ENCODE measurements at places on chromosomes 2 and 18. TPM values are rescaled to one million over a fixed set of nuclear protein-coding genes. Genes with fewer than 3 reads are reported as not detected.

The NYAP2 gene
- 4.8 TPM for total RNA-seq

The ANAPC1 gene
- total RNA-seq: 59.3 TPM

- ATAC-seq: no peak
Measured at GRCh38 chr2:230723363-230723762, 10.7 kb downstream of the CAB39 start.

The XIRP2 gene
- 0.09 TPM for total RNA-seq

The ASAP2 gene
- total RNA-seq: 23.7 TPM

DNA sequence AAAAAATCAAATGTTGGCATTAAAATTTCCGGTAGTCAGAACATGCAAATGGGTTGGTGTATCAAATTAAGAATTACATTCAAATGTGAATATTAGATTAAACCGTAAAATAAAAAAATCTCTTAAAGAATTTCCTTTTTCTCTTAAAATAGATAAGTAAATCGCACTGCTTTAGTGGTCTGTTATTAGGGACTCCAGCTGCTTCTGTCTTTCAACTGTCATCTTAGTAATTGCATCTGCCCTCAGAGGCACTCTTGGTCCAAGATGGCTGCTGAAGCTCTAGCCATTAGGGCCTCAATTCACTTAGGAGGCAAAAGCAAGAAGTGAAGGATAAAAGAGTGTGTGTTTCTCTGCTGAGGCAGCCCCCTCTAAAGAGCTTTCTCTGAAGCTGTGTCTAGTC is 132.4 kb downstream of the MGAT5 start:
- no peak for ATAC-seq

The ALPI gene
- total RNA-seq: 0.10 TPM

GRCh38 chr2:204750389-204750788 is 205.1 kb downstream of the PARD3B start:
- no peak for ATAC-seq

DNA sequence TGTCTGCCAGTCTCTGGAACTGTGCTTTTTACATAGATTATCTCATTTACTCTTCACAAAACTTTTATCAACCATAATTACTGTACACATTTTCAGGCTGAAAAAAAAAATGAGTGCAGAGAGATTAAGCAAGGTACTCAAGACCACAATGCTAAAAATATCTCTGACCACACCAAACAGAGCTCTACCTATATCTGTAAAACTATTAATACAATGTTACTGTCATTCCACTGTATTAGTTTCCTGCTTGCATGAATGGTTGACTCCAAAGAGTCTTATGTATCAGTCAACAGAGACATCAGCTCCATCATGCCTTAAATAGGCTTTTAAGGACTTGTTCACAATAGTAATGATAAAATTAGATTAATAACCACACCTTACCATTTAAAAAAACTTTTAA is 134.7 kb upstream of the CCDC150 start:
- no peak for ATAC-seq

DNA sequence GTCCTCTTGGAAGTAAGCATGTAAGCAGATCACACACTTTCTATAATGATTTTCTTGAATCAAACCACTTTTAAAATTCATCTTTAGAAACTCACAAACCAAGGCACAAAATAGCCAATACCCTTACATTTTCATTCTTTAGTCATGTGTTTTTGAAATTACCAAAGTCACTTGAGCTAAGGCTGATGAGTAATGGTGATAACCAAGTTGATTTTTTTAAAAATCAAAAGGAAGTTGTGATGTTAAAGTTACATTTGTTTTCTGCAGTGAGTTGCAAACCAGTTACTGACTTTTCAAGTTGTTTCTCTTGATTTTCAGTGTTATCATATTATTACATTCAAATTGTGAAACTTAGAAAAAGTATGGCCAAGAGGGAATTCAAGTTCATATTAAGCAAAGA is 21.5 kb upstream of the IL18RAP start:
- ATAC-seq: peak; percentile 29

The ZNF397 gene
- total RNA-seq: 24.1 TPM

DNA sequence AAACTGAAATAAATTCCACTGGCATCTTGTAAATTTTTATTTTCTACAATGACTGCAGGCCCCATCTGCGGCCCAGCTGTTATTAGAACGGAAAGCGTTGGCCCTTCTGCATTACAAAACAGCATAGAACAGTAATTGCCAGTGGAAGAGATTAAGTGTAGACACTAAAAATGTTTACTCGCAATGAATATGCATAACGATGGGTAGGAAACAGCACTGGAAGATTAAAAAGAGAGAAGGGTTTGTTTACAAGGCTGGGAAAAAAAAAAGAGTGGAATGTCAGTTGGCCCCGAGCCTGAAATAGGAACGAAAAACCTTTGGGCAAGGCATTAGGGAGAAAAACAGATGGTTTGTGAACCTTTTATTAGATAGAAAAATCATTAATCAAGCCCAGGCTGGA is 275.9 kb upstream of the TCF4 start:
- ATAC-seq: peak; percentile 45

The TNFAIP6 gene
- 11.2 TPM for total RNA-seq

The RAB17 gene
- total RNA-seq: 0.08 TPM

The KRTCAP3 gene
- total RNA-seq: 3.4 TPM

DNA sequence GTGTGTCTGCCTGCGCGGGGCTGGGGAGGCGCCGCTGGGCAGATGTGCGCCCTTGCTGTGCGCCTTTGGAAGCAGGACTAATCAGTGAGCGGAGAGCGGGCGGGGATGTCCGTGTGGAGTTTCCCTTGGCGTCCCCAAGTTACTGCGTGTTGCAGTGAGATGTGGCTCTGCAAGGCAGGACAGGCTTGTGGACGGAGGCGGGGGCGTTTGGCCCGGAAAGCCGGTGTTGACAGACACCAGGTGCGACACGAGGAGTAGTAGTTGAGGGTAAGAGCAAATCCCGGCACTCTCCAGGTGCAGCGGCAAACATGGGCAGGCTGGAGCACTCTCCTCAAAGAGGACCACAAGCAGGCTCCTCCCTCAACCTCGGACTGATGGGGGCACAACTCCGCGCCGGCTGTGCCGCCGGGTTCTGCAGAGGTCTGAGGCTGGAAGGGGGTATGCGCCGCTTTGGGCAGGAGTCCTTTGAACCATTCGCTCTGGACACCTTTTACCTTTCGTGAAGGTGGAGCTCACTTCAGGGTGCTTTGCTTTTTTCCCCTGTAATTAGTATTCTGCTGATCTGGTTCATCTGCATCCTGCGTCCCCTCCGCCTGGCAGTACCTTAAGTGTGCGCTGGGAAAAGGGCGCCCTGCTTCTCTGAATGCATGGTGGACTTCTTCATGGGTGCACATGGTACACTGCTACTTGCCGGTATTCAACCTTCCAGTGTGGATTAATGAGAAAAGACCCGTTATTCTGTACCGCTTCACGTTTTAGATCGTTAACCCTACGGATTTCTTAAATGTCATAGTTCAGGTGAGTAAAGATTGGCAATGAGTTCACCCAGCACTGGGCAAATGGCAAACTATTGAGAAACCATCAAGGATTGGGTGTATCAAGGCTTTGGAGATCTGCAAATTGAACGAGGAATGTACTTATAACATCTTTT is 608 bp downstream of the CDH7 start:
- ATAC-seq: peak; percentile 52

DNA sequence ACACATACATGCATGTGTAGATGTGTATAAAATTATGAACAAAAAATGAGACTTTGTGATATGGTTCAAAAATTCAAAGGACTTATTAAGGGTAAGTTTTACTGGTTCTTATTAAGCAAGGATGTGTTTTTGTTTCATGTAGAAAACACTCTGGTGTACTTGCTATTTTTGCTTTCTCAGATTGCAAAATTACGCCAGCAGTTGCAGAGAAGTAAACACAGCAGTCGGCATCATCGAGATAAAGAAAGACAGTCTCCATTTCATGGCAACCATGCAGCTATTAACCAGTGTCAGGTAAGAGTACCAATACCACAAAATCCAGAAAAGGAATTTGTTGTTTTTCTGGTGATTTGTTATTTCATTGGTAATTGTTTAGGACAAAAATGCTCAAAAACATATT is 91.3 kb downstream of the FAM117B start:
- no peak for ATAC-seq

DNA sequence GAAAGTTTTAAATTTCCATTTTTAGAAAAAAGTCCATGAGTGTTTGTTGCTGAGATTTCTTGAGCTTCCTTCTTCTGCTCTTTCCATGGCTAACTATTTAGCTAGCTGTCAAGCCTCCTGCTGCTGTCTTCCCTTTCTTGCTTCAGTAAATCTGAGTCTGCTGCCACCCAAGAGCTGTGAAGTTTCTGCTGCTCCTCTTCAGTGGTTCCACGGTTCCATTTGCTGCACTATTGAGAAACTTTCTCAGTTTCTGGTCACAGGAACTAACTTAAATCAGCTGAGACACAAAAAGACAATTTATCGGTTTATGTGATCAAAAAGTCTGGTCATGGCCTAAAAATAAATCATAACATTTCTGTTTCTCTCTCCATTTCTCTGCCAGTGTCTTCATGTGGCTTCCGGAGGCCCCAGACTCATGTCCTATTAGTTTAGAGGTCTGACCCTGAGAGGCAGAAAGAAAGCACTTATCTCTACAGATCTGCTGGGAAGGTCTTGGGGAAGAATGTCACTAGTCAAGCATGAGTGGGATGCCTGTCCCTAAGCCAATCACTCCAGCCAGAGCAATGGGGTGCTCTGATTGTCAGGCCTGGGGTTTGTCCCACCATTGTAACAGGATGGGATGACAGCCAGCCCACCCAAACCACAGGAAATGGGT is 73.0 kb upstream of the ARL4C start:
- ATAC-seq: no peak

- ATAC-seq: no peak
Measured at GRCh38 chr2:9347411-9347881, 75.9 kb downstream of the ITGB1BP1 start.

The SPOPL gene
- total RNA-seq: 12.9 TPM

GRCh38 chr18:65468881-65469280 is 281.9 kb upstream of the CDH7 start:
- ATAC-seq: no peak

The GALNT14 gene
- total RNA-seq: 1.5 TPM

GRCh38 chr18:74139888-74140287 is 7.7 kb downstream of the FBXO15 start:
- no peak for ATAC-seq

GRCh38 chr2:238790833-238791230 is 57.1 kb upstream of the TWIST2 start:
- peak; percentile 35 for ATAC-seq

DNA sequence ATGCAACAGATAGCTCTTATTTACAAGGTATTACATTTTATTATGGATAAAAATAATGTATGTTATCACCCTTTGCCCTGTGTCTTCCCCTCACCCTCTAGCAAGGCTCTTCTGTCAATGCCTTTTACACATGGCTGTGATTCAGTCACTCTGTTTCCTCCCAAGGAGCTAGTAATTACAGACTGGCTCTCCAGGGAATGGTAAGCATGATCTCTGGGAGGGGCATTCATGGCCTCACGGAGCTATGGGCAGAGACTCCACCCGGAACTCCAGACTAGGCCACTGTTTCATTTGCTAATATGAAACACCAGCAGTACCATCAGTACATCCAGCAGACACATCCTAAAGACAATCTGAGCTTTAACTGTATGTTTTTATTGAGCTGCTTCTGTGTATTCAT is 410.9 kb upstream of the CYRIA start:
- ATAC-seq: peak; percentile 97

DNA sequence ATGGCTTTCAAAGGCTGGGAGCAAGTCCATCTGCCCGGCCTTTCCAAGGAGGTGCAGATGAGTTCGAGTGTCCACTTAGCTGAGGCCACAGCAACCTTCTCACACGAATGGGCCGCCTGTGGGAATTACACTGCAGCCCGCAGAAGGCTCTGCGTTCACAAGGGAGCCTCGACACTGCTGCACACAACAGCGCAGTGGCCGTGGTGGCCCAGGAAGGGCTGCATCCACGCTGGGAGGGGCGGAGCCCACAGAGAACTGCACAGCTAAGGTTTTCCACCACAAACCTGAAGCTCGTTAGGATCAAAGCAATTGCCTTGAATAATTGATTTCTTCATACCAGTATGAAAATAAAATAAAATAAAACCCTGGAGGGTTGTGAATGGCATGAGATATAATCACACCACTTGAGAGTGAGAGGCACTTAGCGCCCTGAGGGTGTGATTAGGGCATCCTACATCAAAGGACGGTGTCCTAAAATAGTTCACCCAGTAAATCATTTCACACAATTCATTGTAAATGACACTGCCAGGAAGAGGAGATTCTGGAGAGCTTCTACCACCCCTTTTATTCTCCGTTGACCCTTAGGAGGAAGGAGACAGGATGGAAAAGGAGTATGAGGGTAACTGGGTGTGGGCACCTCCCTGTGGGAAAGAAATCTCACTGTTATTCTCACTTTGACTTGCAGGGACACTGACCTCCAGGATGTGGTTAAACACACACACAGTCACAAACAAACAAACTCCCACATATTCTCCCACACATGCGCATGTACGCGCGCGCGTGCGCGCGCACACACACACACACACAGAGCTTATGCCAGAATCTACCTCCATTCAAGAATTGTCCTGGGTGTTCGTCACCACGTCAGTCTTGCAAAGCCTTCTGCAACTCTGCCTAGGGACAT is 256.6 kb upstream of the ID2 start:
- no peak for ATAC-seq

The CD8B2 gene
- total RNA-seq: not detected

The DYNAP gene
- total RNA-seq: not detected

- no peak for ATAC-seq
Measured at GRCh38 chr2:56505885-56506284, 322.1 kb downstream of the CCDC85A start.

- ATAC-seq: no peak
Measured at GRCh38 chr2:101427240-101427639, 39.9 kb upstream of the CREG2 start.

- ATAC-seq: no peak
Measured at GRCh38 chr18:28816155-28816554, 639.2 kb upstream of the CDH2 start.

- no peak for ATAC-seq
Measured at GRCh38 chr2:107742460-107743027, 84.1 kb upstream of the RGPD4 start.

The ASIC4 gene
- 0.31 TPM for total RNA-seq

GRCh38 chr2:206023183-206023582 is 62.8 kb downstream of the INO80D start:
- ATAC-seq: no peak

- no peak for ATAC-seq
Measured at GRCh38 chr2:105442721-105443120, 43.9 kb upstream of the FHL2 start.

The RAB12 gene
- 24.8 TPM for total RNA-seq

The ERICH2 gene
- not detected for total RNA-seq

GRCh38 chr2:42901076-42901640 is 108.8 kb upstream of the HAAO start:
- ATAC-seq: no peak

All from motor neuron (in vitro differentiated cells).